Activated T-helper 2 cell treated with anti-CD3 and anti-CD28 coated beads, Interferon-gamma antibody, Interleukin-2, Interleukin-4, amounts not matched to agents 10 μg/mL and 5 μg/mL and 100 μg/mL, durations not matched to agents 14 hours and 24 hours and 36 hours (primary cell): ENCODE measurements at places on chromosomes 7 and 10. TPM values are rescaled to one million over a fixed set of nuclear protein-coding genes. Genes with fewer than 3 reads are reported as not detected.

The MEIG1 gene
- total RNA-seq = 0.62 TPM in 1 of 2 replicates, not detected in the other

DNA sequence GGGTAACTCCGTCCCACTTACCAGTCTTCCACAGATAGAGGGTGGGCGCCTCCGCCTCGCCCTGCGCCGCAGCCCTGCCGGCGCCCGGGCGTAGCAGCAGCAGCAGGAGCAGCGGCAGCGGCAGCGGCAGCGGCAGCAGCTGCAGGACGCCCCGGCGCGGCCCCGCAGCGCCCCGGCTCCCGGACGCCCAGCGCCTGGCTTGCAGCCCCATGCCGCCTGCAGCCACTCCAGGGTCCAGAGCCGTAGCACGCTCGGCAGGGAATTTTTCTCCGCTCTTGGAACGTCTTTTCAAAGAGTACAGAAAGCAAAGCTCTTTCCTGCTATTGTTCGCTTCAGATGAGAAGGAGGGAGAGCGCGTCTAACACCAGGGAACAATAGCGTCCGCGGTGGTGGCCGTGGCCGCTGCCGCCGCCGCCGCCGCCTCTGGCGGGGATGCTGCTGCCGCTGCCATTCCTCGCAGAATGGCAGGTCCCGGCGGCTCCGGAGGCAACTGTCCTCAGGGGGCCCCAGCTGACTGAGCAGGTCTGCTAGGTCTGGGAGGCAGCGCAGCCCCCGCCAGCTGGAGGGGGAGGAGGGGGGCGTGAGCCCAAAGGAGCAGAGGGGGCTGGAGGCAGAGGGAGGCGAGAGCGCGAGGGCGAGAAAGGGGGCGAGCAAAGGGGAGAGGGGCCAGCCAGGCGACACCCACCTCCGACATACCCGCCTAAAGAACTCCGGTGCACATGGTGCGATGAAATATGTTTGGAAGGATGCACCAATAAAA lies at the start of gene THSD7A:
Gene THSD7A (minus strand): TSS at position 463 of the 760 bp plus-strand sequence. CDS start 252 bp downstream, at position 211.
- DNase-seq = no peak

DNA sequence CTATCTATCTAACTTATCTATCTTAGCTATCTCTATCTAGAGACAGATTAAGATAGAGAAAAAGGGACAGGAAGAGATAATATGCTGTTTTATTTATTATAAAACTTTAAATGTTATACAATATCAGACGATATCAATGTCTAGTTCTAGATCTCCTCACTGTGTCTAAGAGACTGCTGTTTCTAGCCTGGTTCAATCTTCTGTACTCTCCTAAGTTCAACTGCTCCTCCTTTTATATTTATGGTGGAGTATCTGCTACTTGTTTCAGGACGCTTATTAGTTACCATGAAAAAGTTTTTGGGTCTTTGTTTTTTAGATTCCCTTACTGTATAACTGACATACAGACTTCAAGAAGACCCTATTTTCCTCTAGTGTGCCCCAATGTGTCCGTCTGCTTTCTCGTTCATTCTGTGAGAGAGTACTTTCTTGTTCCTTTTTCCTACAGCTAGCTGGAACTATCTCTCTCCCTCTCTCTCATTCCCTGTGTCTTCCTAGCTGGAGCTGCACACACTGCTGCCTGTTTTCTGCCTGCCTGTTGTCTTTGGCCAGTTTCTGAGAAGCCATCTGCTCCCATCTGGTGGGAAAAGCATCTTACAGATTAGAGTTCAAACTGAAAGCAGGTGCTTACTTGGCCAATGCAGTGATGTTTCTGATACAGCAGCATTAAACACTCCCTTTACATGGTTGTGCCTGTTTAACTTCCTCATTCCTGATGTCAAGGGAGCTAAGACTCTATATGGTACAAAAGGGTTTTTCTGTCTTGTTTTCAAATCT lies 49.4 kb upstream of the ARL4A start:
- no peak for DNase-seq

The WNT8B gene
- 0.14 and 0.21 TPM in 2 replicates for total RNA-seq

DNA sequence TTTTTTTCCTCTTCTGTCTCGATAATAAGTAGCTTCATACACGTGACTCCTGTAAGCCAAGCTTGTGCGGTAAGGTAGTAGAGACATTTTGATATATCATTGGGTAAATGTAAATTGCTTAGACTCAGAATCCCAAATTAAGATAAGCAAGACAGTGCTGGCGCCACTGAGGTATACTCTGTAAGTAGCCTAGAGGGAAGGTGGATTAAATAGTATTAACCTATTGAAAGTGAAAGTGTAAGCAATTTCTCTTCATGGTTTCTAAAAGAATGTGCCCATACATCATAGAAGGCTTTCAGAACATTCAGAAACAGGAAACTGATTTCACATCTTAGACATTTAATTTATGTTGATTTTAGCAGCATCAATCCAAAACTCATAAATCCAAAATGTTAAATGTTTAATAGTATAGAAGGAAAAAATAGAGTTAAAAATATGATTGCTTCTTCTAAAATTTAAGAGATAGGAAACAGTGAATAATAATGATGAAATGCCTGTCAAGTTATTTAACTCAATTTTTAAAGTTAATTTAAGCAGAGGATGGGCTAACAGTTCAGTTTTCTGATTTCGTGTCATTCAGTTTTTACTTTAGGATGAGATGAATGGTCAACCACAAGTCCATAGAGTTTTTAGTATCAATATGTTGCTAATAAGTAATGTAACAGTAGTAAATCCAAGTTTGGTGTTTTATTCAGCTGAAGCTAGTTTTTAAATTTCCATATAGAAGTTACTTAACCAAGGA lies 36.8 kb downstream of the LRRC72 start:
- DNase-seq = no peak

The SRRT gene
- 280 and 290 TPM in 2 replicates for total RNA-seq

GRCh38 chr10:34250722-34251121 lies 564.4 kb downstream of the PARD3 start:
- DNase-seq = no peak

The CFTR gene
- total RNA-seq = 0.02 TPM in 1 of 2 replicates, not detected in the other

The CPN1 gene
- not detected in 2 replicates for total RNA-seq

The GFRA1 gene
- not detected in 2 replicates for total RNA-seq

GRCh38 chr10:86391986-86392722 lies 25.6 kb upstream of the GRID1 start:
- no peak for DNase-seq

The ACADSB gene
- total RNA-seq = 21.4 and 23.3 TPM in 2 replicates

The ZNF425 gene
- 0.39 and 1.0 TPM in 2 replicates for total RNA-seq

DNA sequence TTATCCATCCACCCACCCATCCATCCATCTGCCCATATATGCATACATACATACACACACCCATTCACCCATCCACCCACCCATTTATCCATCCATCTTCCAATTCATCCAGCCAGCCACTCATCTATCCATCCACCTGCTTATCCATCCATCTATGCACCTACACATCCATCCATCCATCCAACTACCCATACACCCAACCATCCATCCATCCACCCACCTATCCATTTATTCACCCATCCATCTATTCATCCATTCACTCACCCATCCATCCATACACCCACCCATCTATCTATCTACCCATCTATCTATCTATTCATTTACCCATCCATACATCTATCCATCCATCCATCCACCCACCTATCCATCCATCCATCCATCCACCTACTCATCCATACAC lies 17.3 kb downstream of the TMEM72 start:
- DNase-seq = no peak

The ADAMTS14 gene
- total RNA-seq = 0.39 and 0.46 TPM in 2 replicates

DNA sequence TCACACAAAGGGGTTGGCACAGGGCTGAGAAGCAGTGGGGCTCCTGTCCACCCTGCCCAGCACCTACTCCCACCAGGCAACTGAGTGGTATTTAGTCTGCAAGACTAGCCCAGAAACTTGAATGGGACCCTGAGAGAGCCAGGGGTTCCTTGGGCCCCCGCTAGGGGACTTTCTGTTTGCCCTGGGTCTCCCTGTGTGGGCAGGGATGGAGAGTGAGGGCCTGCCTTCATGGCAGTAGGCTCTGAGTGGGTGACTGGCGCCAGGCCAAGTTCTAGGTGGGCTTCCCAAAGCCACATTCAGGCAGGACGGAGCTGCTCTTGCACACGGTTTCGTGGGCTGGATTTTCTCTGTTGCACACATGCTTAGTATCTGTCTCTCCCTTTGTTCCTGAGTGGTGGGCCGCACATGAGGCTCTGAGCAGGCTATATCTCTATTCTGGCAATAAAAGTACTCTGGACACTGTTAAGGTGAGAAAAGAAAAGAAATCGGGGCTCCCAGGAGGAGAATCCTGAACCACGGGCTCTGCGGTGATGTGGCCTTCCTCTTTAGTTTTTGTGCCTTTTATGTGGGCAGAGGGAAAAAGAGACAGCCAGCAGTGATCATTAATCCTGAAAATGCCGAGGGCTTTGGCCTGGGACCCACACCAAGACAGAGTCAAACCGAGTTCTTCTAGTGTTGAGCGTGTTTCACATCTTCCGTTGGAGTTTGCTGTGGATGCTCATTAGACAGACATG lies 26.9 kb downstream of the IL2RA start:
- DNase-seq = peak; percentile 7

DNA sequence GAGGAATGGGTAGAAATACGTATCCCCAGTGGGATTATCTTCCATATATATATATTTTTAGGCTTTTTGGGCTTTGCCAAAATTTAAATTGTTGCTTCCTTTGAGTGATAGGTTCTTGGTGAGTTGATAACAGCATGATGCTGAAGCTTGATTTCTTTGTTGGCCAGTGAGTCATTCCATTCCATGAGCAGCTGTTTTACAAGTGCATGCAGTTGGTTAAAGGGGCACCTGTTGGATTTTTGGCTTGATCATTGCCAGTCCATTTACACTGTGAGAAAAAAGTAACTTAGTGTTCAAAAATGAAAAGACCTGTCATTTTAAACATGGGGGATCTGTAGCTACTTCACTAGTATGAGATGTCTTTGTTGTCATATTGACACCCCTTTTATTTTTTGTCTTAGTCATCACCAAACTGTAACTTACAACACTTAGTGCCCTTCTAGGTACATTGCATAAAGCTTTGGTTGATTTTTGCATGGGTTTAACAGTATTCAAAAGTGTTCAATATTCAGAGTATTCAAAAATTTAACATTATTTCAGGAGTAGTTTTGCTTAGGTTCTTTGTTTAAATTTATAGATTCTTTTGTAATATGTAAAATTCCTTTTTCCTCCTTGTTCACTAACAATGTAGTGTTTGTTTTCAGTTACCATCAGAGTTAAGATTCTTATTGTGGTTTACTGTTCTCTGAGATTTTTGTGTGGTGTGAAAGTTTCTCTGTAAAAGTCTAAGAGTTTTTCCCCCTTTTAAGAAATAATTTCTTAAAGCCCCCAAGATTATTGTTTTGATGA lies 8.8 kb downstream of the AKAP9 start:
- DNase-seq = no peak

The MNX1 gene
- total RNA-seq = 0.09 TPM in 1 of 2 replicates, not detected in the other

- no peak for DNase-seq
Measured at GRCh38 chr7:47565640-47566250, 16.2 kb downstream of the TNS3 start.

DNA sequence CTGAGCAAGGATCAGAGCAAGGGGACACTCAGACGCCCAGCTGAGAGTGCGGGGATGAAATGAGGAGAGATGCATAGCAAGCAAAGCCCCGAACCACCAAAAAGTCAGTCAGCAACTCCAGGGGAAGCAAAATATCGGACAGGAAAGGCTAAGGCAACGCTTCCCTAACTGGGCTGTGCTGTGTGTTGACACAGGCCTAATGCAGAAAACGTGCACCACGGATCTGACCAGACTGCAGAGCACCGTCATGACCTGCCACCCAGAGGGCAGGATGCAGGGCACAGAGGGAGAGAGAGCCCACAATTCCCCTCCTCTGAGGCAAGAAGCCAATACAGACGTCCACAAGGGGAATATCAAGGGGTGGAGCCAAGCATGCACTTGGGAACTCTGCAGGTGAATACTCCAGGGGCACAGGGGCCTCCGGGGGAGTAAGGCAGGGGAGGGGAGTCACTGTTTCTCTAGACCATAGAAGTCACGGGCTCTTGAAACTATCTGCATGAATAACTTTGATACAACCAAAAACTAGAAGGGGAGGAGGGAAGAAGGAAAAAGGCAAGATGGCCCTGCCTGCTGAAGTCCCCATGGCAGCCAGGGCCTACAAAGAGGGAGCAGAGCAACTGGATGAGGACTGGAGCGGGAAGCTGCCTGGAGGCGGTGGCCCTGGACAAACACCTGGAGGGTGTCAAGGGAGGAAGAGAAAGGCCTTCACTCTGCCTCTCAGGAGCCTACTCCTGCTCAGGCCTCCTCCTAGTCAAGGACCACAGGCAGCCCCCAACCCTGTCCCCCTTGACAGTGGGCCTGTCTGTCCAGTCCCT lies 26.2 kb downstream of the GRID1 start:
- no peak for DNase-seq

DNA sequence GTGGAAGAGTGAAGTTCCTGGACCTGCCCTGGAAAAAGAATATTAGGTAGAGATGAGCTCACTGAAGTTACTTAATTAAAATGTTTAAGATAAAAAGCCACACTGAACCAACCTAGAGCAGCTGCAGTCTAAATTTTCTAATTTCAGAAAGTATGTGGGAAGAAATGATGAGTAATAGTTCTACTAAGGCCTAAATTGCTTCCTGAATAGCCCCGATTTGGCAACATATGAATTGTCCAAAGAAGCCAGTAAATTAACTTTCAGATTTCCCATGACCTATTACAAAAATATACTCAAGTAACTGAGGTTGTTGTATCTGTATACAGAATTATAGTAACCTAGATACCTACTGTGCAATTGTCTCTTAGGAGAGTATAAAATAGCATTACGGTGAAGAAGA lies 312.6 kb downstream of the IPMK start:
- DNase-seq = no peak

The FAM149B1 gene
- 13.8 and 14.3 TPM in 2 replicates for total RNA-seq

The UTF1 gene
- total RNA-seq = 0.16 and 0.28 TPM in 2 replicates

The HMX3 gene
- not detected in 2 replicates for total RNA-seq

DNA sequence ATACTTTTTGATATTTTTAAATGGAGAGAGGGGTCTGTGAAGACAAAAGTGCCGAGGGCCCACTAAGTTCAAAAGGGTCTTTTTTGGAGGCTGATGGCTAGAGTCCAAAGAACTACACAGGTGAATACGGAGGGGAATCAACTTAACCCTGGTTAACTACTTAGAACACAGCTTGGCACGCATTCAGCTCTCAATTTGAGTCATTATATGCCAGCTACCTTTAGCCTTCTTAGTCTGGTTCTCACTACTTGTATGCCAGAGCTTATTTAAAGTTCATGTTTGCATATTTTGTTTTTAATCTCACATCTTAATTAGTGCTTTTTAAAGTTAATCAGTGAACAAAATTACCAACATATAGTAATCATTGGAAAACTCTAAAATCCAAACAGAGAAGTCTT lies 80.8 kb downstream of the VWDE start:
- DNase-seq = no peak

- DNase-seq = no peak
Measured at GRCh38 chr7:143439866-143440265, 3.4 kb upstream of the TAS2R60 start.

GRCh38 chr7:137454246-137454724 lies 110.8 kb upstream of the PTN start:
- no peak for DNase-seq
